ENCODE measurements at places on chromosomes 16 and 17.

DNA sequence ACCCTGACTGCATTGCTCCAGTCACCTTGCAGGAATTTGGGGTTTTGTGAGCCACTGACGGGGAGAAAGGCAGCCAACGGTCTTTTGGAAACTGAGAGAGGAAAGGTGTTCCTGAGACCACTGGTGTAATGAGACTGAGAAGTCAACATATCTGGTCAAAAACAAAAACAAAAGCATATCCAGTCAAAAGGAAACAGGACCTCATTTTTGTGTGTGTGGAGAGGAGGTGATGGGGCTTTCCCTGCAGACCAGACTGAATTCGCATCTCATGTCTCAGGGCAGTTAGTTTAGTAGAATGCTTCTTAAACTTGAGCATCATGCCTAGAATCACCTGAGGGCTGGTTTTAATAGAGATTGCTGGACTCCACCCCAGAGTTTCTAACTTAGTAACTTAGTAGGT, 198.4 kb downstream of the COPRS start:
- DNase-seq = no peak

DNA sequence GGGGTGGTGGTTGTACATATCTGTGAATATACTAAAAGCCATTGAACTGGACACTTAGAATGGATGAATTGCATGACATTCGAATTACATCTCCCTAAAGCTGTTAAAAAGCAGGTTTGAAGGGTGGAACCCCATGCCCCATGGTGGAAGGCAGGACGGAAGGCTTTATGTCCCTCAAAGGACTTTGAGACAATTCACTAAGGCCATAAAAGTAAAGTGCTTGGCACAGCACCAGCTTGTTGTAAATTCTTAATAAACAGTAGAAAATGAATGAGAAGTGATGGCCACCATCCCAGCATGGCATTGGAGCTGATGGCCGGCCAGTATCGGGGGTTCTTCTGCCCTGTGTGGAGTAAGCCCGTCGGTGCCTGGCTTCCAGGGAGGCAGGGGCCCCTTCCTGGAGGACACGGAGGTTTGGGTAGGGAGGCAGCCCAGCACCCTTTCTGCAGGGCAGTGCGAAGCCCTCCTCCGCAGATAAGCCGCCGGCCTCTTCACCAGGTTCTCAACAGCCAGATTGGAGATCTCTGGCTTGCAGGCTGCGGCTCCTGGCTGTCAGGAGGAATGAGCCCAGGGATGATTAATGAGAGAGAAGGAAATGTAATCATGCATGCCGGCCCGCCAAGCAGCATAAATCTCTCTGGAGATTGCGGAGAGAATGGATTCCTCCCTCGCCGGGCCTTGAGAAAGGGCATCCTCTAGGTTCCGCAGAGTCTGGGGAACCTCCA, 346.9 kb downstream of the FOXL1 start:
- no peak for DNase-seq

DNA sequence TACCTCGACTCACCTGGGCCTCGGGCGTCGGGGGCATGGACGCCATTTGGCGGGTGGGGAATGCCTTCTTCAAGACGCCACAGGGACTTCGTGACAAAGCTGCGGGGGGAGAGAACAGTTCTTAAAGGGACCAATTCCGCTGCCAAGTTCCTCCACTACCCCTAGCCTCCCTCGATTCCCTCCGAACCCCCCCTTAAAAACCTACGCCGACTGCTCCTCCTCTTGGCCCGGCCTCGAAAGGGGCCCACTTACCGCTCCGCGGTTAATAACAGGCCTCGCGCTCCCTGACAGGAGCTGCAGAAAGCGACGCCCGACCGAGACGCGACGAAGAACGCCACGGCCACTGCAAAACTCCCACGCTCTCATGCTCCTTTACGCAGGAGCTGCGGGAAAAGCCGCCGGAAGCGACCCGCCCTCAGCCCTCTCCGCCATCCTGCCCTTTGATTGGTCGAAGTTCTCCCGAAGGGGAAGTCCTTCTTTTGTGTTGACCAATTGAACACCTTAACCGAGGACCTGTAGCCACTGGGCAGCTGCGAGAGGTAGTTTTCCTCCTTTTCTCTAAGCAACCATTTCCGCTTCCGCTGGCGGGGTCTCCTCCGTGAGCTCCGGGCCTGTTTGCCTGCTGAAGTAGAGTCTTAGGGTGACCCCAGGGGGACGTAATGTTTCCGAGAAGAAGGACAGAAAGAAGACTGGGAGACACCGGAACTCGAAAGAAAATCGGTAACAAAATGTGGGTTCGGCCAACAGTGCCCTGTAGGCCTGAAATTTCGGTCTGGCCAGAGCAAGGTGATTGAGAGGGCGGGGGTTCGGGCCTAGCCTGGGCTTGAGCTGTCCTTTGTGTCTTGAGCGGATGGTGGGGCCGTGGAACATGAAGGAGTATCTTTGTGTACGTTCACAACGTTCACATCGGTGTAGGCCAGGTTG, at the start of the genes NAA60 and ZNF597:
NAA60 (plus strand) TSS at position 573 of the 924 bp plus-strand sequence. CDS start 32,548 bp downstream, outside the sequence.
ZNF597 (minus strand) TSS at position 397 of the 924 bp plus-strand sequence; CDS start at position 46, 351 bp downstream.
- no peak for DNase-seq

DNA sequence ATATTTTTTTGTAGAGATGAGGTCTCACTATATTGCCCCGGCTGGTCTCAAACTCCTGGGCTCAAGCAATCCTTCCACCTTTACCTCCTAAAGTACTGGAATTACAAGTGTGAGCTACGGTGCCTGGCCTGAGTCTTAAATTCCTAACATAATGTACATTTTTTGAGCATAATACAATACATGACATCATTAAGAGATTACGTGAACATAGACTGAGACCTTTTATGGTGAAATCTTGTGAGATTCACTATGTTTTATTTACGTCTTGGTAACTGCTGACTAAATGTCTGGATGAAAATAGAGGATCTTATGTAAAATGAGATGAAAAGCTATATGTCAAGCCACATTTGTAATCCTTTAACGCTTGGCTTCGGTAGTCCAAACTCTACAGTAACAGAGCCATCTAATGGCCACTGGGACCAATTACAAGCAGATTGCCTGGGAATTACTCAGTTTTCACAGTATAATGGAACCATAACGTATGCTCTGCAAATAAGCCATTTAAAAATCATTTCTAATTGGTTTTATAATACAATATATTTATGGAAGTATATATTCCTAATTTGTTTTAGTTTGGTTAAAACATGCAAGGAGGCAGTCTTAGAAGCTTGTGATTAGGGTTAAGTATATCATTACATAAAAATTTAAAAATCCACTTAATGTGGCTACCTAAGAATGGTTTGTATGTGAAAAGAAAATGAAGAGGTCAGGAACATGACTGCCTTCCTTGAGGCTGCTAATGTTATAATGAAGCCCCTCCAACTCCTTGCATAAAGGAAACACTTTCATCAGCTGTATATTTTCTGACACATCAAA, 8.1 kb upstream of the EFCAB13 start:
- DNase-seq = no peak

- DNase-seq = no peak
Observed at GRCh38 chr17:81931557-81932332, 4.2 kb upstream of the MAFG start.

GRCh38 chr16:10226141-10226986, 44.1 kb upstream of the GRIN2A start:
- DNase-seq = no peak

- DNase-seq = no peak
Observed at GRCh38 chr17:48582750-48583069, 4.6 kb upstream of the HOXB4 start.

DNA sequence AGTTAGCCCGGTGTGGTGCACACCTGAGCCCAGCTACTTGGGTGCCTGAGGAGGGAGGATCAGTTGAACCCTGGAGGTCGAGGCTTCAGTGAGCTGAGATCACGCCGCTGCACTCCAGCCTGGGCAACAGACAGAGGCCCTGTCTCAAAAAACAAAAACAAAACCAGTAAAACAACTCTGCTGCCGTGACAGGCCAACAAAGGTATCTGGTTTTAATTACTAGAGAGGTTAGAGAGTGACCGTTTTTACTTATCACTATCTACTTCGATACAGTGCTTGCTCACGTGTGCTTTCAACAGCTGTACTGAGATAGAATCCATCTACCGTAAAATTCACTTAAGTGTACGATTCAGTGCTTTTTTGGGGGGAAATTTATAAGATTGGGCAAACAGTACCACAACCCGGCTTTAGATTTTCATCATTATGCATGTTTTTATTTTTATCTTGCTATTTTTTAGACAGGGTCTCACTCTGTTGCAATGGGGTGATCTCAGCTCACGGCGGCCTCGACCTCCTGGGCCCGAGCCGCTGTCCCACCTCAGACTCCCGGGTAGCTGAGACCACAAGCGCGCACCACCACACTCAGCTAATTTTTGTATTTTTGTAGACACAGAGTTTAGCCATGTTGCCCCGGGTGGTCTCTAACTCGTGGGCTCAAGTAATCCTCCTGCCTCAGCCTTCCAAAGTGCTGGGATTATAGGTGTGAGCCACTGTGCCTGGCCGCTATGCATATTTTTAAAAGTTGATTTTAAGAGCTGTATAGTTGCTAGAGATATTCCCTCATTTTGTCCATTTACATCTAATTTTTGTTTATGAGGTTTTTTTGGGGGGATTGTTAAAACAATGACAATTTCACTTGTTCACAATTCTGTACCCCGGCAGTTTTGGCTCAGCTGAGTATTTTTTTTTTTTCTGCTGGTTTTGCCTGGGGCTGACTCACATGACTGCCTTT, 30.9 kb downstream of the SERPINF1 start:
- DNase-seq = no peak

DNA sequence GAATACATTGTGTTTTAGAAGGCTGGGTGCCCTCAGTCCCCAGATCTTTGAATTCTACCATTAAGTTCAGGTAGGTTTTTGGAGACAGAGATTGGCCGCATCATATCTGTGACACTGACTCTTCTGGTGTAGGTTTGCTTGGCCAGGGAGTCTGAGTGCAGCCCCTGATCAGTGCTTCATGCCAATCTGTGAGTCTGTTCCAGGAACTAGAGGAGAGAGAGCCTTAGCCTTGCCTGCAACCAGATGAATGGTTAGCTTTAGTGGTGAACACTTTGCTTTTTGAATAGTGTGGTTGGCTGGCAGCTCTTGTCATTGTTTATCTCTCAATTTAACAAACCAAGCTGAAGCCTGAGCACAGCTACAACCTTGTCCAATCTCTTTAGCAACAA, 87.8 kb downstream of the PLXDC1 start:
- no peak for DNase-seq

- no peak for DNase-seq
Observed at GRCh38 chr17:79907217-79907715, 68.0 kb upstream of the CBX4 start.

DNA sequence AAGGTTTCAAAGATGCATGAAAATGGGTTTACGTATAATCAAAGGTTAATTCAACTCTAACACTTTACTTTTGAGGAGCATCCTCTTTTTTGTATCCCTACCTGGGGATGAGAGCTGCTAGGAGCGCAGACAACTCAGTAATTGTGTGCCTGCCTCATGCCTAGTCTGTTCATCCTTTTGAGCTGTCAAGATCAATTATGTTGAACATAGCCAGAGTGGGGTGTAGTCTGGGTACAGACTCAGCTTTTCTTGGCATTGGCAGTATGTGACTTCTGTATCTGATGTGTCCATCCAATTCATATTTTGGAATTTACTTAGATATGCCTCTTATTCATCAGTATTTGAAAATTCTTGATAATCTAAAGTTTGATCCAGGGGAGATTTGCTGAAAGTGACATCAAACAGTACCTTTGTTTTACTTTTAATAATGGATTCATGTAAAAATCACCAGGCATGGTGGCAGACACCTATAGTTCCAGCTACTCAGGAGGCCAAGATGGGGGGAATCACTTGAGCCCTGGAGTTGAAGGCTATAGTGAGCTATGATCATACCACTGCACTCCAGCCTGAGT, 24.1 kb downstream of the PRKCA start:
- DNase-seq = no peak

- DNase-seq = no peak
Observed at GRCh38 chr16:70391881-70392481, 45.3 kb downstream of the DDX19A start.

- no peak for DNase-seq
Observed at GRCh38 chr17:82065638-82066303, at the start of gene DUS1L. TSS of gene DUS1L (minus strand) at chr17:82065804. CDS start at chr17:82065059, 745 bp downstream.

GRCh38 chr16:17375461-17376304, 95.1 kb downstream of the XYLT1 start:
- no peak for DNase-seq

GRCh38 chr16:68019167-68019680, 3.5 kb upstream of the DPEP2NB start:
- no peak for DNase-seq

DNA sequence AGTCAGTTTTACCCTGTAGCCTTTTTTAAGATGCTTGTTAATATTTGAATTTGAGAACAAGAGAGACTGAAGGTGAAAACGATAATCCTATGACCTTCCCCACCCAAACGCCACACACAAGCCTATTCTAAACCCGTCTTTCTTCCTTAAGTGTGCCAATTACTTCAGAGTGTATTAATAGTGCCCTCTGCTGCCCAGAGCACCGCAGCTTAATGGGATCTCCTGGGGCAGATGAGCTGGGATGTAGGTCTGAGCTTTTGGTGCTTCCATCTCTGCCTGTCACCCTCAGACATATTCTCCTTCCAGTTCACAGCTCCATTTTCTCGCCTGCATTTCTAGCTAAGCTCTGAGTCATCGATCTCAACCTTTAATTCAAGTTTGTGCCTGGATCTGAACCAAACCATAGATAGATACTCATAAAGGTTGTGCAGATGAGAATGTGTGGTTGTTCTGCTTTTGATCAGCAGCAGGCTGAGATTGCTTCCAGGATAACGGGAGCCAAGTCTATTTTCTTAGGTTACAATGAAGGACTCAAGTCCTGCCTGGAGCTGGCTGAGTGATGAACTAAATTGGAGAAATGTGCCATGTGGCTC, 46.4 kb upstream of the CDH13 start:
- no peak for DNase-seq

DNA sequence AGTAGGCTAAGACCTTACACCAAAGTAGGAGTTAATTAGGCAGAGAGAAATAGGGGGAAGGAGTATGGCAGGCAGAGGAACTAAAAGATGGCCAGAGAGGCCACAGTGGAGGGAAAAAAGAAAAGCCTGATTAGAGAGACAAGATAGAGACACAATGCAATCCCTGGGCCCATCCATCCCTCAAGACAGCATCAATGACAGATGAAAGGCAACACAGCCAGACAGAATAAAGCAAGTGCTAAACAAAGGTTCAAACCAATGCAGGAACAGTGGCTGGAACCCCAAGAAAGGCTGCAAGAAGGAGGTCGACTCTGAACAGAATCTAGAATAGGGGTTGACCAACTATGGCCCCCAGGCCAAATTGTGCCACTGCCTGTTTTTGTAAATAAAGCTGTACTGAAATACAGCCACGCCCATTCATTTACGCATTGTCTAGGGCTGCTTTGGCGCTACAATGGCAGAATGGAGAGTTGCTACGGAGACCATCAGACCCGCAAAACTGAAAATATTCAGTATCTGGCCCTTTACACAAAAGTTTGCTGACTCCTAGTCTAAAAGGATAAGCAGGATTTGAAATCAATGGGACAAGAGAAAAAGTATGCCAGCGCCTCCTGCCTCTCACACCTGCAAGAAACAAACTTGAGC, 473.3 kb upstream of the PSMD7 start:
- DNase-seq = no peak

DNA sequence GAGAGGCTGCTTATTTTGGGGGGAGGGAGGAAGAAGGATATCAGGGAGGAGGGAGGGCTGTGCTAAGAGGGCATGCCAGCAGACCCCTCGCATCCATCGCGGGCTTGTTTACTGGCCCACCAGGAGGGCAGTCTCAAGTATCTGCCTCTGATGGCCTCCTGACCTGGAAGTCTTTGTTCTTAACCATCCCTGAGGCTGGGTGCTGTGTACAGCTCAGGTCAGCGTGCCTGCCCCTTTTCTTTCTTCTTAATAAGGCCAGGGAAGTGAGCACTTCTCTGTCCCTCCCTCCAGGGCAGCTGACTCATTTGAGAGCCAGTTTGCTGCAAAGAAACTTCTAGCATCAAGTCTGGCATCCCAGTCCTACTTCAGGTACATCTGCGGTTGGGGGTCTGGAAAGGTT, 157.0 kb downstream of the CCDC182 start:
- no peak for DNase-seq

- no peak for DNase-seq
Observed at GRCh38 chr16:17151335-17151734, 319.4 kb downstream of the XYLT1 start.
